ENCODE measurements at places on chromosomes 1 and 21.

DNA sequence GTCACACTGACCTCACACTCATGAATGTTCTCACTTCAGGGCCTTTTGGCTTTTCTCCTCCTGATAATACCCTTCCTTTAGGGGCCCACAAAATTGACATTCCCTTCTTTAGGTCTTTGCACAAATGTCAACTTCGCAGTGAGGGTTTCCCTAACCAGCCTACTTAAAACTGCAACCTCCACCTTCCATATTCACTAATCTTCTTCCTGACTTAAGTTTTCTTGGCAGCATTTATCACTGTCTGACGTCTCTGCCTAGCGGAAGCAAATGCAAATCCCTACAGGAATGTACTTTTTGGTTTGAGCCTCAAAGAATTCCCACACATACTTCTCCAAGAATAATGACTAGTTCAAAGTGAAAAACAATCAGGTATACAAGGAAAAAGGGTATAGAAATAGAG, 32.8 kb downstream of the INTS7 start:
- no peak for DNase-seq

GRCh38 chr1:54971317-54971791, 9.1 kb upstream of the TMEM61 start:
- no peak for DNase-seq

- DNase-seq: no peak
Measured at GRCh38 chr21:39634507-39634906, 21.8 kb downstream of the B3GALT5 start.

DNA sequence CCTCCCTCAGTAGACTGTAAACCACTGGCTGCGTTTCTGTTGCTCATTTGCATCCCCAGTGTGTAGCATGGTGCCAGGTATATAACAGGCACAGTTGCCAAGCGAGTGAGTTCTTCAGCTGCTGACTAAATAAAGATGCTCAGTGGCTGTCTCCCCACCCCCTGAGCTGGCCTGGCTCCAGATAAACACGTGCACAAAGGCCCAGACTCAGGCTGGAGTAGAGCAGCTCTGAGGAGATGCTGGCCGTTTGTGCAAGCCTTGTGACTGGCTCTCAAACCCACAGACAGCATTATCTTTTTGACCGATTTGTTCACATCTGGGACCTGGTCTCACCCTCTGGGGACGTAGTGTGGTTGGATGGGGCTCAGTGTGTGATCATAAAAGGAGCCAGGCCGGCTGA, 7.1 kb downstream of the CHRNB2 start:
- no peak for DNase-seq

DNA sequence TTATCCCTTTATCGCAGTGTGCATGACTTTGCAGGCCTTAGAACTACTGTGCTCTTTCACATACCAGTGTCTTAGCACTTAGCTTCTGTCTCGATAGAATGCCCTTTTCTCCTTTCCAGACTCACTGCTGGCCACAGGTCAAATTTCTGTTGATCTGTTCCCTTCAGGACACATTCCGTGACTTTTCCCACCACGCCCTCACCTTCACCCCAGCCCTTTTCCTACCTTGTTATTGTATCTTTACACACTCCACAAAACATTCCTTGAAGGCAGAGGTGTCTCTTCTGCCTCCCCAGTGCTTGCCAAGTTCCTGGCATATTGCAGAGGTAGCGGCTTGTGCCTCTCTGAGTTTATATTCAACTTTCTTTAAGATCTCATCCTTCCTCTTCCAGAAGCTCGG, 3.7 kb upstream of the IGSF9 start:
- DNase-seq: no peak

DNA sequence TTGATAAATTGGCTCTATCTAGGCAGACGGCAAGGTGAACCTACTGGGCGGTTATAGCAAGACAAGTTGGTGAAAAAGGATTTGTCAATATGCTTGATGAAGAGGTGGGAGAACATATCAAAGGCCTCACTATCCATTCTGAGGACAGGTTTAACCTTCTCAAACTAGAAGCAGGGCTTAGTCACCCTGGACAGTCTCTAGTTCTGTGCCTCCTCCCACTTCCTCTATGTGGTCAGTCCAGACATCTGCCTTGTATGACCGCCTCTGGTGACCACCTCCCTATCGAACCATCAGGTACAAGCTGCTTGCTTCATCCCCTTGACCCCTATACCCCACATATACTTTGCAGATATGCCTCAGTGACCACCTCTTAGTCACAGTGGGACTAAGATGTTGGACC, 2.3 kb upstream of the SCYL3 start:
- no peak for DNase-seq

DNA sequence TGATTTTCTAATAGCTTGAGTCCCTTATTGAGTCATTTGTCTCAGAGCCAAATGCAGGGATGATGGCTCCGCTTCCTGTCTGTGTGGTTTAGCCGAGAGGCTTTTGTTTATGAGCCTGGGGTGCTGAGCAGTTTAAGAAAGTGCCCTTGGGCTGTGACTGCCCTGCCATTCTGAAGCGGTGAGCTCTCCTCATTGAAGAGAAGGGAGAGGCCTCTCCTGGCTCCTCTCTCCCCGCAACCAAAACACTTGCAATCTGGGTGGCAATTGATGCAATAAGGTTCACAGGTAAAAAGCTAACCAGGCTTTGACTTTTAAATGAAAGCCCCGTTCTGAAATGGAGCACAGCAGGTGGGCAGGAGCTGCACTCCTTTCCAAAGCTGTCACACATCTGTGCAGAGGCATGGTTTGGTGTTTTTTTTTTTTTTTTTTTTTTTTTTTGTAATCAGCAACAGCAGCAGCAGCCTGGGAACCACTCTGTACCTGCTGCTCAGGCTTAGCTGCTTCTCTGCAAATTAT, 403.7 kb downstream of the SIPA1L2 start:
- DNase-seq: peak; percentile 68

DNA sequence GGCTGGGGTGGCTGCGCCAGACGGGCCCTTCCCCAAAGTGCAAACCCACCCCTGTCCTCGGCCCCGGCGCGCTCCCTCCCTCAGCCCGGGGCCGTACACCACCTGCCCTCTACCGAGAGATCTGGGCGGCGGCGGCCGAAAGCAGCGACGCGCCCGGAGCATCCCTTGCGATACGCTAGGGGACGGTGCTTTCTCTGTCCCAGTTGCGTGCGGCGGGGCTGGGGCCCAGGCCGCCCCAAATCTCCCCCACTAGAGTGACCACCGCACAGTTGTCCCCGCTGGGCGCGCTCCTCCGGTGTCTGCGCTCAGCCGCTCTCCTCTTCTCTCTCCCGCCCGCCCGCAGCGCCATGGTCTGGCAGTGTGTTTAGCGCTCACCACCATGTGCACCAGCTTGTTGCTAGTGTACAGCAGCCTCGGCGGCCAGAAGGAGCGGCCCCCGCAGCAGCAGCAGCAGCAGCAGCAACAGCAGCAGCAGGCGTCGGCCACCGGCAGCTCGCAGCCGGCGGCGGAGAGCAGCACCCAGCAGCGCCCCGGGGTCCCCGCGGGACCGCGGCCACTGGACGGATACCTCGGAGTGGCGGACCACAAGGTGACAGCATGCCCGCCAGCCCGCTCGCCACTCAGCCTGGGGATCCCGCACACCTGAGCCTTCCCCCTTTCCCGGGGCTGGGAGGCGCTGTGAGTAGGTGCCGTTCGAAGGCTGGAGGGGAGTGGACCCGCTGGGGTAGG, 1.0 kb downstream of the ST6GALNAC5 start:
- peak; percentile 44 for DNase-seq

DNA sequence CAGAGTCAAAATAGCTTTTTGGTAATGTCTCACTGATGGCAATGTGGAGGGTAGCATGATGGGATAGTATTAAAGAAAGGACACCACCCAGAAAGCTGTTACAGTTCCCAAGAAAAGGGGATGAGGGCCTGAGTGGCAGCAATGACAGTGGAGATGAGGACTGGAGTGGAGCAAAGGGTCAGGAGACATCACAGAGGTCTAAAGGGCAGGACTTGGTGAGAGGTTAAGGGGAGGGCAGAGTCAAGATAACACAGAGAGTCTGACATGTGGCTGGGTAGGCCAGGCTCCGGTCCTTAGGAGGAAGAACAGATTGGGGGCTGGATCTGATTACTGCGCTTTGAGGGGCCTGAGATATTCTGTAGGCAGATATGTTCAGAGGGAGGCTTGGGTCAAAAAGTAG, 19.3 kb downstream of the ELF3 start:
- no peak for DNase-seq

GRCh38 chr1:9413071-9413876, 120.6 kb downstream of the SPSB1 start:
- no peak for DNase-seq

DNA sequence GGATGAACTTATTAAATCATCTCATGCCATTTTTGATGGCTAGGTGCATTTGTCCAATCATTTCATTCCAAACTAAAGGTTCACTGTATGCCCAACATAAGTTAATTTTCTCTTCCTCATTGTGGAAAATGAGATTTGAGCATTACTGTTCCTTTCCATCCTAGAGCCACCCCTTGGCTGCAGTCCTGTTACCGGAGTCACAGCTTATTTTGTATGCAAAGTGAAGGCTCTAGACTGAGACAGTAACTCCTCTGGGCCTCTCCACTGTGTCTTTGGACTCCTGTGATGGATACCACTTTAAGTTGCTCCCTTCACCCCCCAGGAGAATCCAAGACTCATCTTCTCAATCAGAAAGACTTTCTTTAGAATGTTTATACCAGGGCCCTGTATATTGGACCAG, 59.7 kb downstream of the FGGY start:
- DNase-seq: no peak

- DNase-seq: no peak
Measured at GRCh38 chr1:172673761-172674160, 14.9 kb downstream of the FASLG start.

- DNase-seq: no peak
Measured at GRCh38 chr1:184622136-184622823, 132.4 kb downstream of the EDEM3 start.

GRCh38 chr1:199856216-199856780, 171.2 kb upstream of the NR5A2 start:
- no peak for DNase-seq

DNA sequence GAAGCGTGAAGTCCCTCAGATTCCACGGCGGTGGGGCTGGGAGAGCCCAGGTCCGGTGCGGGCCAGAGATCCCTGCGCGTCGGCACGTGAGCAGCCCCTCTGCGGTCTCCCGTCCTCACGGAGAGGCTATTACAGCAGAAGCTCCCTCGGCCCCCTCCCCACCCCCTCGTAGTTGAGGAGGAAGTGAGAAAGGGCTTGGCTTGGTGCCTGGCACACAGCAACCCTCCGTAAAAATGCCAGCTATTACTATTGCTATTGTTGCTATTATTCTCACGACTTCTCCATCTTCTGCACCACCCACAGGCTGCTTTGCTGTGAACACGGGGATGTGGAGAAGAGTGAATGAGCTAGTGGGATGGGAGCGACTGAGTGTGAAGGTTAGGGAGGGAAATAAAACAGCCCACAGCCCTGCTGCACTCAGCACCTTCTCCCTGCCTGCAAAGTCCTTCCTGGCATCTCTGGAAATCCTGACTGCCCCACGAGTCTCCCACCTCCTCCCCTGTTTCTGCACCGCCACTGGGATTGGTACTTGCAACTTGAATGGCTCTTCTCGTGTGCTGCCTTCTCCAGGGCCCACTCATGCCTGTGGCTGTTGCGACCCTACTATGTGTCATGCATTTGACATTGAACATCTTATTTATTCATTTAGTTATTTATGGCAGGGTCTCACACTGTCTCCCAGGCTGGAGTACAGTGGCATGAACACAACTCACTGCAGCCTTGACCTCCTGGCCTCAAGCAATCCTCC, 26.6 kb downstream of the ZBTB18 start:
- peak; percentile 31 for DNase-seq

DNA sequence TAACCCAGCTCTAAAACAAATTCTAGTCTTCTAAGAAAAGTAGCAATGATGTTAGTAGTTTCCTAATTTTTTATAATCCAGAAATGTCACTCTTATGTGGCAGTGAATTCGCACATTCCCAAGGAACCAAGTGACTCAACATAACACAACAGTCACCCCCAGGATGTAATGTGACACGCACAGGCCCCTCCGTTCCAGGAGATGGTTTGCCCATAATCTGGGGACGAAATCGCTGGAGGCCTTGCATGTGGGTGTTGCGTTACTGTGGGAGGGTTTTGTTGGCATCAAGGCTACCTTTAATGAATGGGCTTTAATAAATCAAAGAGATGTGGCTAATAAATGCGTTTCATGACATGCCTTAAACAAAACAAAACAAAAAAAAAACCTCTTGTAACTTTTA, 50.9 kb downstream of the EVA1C start:
- DNase-seq: no peak

DNA sequence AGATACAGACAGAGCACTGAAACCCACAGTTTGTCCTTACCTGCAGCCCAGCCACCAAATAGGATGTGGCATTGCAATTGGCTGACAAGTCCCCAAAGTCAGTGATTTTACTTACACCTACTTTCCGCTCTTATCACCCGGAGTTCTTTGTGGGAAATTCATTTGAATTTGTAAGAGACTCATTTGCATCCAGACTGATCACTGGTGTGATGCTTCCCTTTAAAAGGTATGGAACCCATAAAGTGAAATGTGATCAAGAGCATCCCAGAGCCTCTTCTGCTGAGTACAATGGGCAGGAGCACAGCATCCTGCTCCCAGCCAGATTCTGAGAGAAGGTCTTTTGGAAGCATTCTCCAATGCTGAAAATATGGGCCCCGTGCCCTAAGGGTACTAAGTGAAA, 161.4 kb downstream of the DAB1 start:
- no peak for DNase-seq

GRCh38 chr1:169648187-169648586, 18.3 kb upstream of the SELP start:
- DNase-seq: no peak

- no peak for DNase-seq
Measured at GRCh38 chr1:148318904-148319242, 164.2 kb downstream of the PPIAL4G start.

GRCh38 chr1:156591432-156592157, at the start of gene NAXE:
NAXE (plus strand) TSS chr1:156591776; CDS start chr1:156591805, 29 bp downstream.
- peak; percentile 64 for DNase-seq

DNA sequence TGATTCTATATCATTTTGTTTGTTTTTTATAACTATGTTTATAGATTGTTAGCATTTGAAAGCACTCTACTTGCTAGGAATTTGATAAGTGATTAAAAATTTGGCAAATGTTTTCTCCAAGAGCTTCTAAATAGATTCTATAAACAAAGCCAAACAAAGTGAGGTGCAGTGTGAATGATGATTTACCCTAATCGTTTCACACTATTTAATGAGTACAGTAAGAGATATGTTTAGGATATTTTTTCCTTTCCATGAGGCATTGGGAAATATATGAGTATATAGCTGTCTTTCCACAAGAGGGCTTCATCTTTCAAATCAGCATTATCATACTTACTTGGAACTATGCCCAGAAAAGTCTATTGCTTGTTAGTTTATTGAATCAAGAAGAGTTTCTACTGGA, 277.0 kb upstream of the BRINP3 start:
- no peak for DNase-seq

Measured in NCI-H1436 (cell line).